ENCODE measurements at places on chromosomes 1 and 21. TPM values are rescaled to one million over a fixed set of nuclear protein-coding genes. Genes with fewer than 3 reads are reported as not detected.

The VHLL gene
- total RNA-seq, result not detected

The KRTAP13-2 gene
- not detected for total RNA-seq

The RAB13 gene
- 44.3 TPM for total RNA-seq

The CFAP74 gene
- not detected for total RNA-seq

The DCDC2B gene
- total RNA-seq, result not detected

The SYT14 gene
- under 0.01 TPM for total RNA-seq

The LCE2B gene
- not detected for total RNA-seq

The CERS2 gene
- 125 TPM for total RNA-seq

The ASAP3 gene
- total RNA-seq, result 25.6 TPM

The CELSR2 gene
- 1.5 TPM for total RNA-seq

The CD1C gene
- not detected for total RNA-seq

The MATN1 gene
- total RNA-seq, result not detected

The HSPG2 gene
- 41.5 TPM for total RNA-seq

The CHML gene
- 10.1 TPM for total RNA-seq

The PLA2G2D gene
- not detected for total RNA-seq

The MTMR11 gene
- 9.5 TPM for total RNA-seq

The DMRTA2 gene
- not detected for total RNA-seq

The FCRL1 gene
- total RNA-seq, result not detected

The AKR7A2 gene
- 99.6 TPM for total RNA-seq

The AK5 gene
- 26.3 TPM for total RNA-seq

The TNNT2 gene
- total RNA-seq, result not detected

The TRIM46 gene
- total RNA-seq, result 5.2 TPM

The DEPDC1 gene
- total RNA-seq, result 27.2 TPM

The FALEC gene
- not detected for total RNA-seq

The NUAK2 gene
- 6.1 TPM for total RNA-seq

The S100A7 gene
- not detected for total RNA-seq

The RYR2 gene
- not detected for total RNA-seq

The S100A8 gene
- total RNA-seq, result not detected

The PAPPA2 gene
- total RNA-seq, result 0.30 TPM

The DISP1 gene
- 3.0 TPM for total RNA-seq
